ENCODE measurements at places on chromosomes 4 and X.

DNA sequence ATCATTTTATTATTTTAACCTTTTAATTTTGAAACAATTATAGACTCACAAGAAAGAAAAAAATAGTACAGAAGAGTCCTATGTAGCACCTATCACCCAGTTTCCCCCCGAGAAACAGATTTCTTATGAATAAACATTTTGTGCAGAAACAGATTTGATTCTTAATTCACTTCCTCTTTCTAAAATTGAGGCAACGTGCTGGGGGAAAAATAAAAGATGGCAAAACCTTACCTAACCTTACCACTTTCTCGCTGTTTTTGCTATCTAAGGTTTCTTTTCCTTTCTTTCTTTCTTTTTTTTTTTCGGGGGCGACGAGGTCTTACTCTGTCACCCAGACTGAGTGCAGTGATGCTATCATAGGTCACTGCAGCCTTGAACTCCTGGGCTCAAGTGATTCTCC lies 4.3 kb upstream of the CLNK start:
- no peak for DNase-seq

GRCh38 chr4:83340692-83341343 lies 6.2 kb upstream of the HPSE start:
- no peak for DNase-seq

DNA sequence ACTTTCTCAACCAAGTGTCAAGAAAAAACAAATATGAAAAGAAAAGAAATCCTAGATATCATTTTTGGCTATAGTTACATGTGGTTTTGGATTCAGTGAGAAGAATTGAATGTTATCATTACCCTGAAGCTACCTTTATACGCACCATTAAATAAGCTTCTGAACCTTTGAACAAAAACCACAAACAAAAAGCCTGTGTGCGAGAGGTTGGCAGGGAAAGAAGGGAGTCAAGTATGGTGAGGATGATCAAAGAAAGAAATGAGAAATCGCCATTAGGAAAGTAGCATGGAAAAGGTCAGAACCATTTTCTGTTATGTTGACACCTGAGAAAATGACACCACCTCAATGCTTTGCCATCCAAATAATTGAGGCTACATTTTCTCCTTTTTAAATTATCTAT lies 1.2 kb upstream of the SLC7A11 start:
- no peak for DNase-seq

GRCh38 chr4:180398564-180398963 lies 1844.6 kb upstream of the TENM3 start:
- no peak for DNase-seq

DNA sequence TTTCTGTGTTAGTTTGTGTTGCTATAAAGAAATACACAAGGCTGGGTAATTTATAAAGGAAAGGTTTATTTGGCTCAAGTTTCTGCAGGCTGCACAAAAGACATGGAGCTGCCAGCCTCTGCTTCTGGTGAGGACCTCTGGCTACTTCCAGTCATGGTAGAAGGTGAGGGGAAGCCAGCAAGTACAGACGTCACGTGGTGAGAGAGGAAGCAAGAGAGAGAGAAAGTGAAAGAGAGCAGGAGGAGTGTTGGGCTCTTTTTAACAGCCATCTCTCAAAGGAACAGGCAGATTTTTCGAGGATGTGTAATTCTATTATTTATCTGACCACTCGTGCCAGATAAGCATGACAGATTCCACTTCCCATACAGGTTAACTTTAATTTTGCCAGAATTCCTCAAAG lies 1199.1 kb downstream of the ADGRL3 start:
- DNase-seq: no peak

Measured in ascending aorta (tissue), 2 donors.